Tibial artery (tissue), 4 donors: ENCODE measurements at places on chromosomes 1 and 21.

GRCh38 chr21:14092834-14093560 lies 117.8 kb downstream of the LIPI start:
- H3K4me3 ChIP-seq = no peak overlapping the region
- H3K4me1 ChIP-seq = no peaks in the 10 kb centered on the region
- H3K36me3 ChIP-seq = no peaks in the 10 kb centered on the region
- no peaks in the 10 kb centered on the region for H3K27me3 ChIP-seq
- no peak for DNase-seq
- no peak overlapping the region for H3K27ac ChIP-seq

GRCh38 chr1:157540160-157540748 lies 12.1 kb downstream of the FCRL5 start:
- no peak overlapping the region for H3K4me3 ChIP-seq
- H3K27me3 ChIP-seq = no peaks in the 10 kb centered on the region
- no peak for DNase-seq
- H3K27ac ChIP-seq = no peak overlapping the region
- no peaks in the 10 kb centered on the region for H3K36me3 ChIP-seq
- H3K4me1 ChIP-seq = no peaks in the 10 kb centered on the region

DNA sequence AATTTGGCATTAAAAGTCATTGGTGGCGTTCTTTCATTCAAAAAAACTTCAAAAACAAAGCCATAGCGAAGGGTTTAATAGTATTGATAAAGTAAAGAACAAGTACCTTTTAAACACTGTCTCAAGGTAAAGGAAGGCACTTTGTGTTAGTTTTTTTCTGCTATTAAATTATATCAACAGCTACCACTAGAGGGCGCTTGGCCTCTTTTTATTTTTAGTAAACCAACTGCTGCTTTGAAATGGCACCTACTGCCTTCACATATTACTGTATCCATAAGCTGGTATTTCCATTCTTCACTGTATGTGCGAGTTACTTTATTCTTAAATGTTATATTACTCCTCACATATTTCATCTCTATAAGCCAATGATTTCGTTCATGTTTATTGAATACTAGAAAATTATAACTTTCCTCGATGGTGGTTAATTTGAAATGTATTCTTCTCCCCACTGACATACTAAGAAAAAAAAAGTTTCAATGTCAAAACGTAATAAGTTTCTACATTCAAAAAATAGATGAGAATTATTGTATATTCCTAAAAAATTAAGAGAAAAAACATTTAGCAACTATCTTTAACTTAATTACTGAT lies 125.7 kb upstream of the CXADR start:
- no peak overlapping the region for H3K4me3 ChIP-seq
- H3K27ac ChIP-seq = no peak overlapping the region
- no peaks in the 10 kb centered on the region for H3K4me1 ChIP-seq
- DNase-seq = no peak

DNA sequence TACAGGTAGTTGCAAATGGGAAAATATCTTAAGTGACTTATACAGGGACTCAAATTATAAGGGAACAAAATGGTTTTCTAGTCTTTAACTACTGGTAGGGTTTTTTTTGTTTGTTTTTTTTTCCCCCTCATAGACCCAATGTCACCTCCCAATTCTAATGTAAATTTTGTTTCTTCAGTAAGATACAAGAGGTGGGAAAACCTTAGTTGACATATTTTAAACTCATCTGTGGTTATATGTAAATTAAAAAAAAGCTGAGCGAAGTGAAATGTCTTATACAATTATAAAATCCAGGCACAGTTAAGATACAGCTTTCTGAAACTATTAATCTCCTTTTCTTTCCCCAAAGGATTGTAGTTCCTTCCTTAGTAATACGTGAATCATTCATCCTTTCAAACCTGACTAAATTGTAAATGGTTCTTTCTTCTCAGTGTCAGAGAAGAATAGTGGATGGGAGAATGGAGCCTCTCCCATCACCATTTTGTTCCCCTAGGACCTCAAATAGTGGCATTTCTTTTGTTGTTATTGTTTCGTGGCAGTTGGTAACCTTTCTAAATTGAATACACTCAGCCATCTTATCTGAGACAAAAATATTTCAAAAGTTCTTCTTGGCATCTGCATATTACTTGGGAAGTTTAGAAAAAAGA lies 11.2 kb downstream of the TSEN15 start:
- DNase-seq = no peak
- no peak overlapping the region for H3K4me3 ChIP-seq
- peaks cover 28% of the 10 kb centered on the region for H3K4me1 ChIP-seq
- no peaks in the 10 kb centered on the region for H3K36me3 ChIP-seq
- no peaks in the 10 kb centered on the region for H3K27me3 ChIP-seq

GRCh38 chr21:33185852-33186251 lies 43.9 kb upstream of the IFNAR2 start:
- no peaks in the 10 kb centered on the region for H3K27me3 ChIP-seq
- no peaks in the 10 kb centered on the region for H3K36me3 ChIP-seq
- no peak overlapping the region for H3K4me3 ChIP-seq
- H3K27ac ChIP-seq = no peak overlapping the region
- no peaks in the 10 kb centered on the region for H3K4me1 ChIP-seq
- no peak for DNase-seq

- H3K36me3 ChIP-seq = no peaks in the 10 kb centered on the region
- no peak overlapping the region for H3K4me3 ChIP-seq
- no peaks in the 10 kb centered on the region for H3K27me3 ChIP-seq
- peak; percentile 9 for DNase-seq
- H3K4me1 ChIP-seq = peaks cover 3% of the 10 kb centered on the region
- H3K27ac ChIP-seq = no peak overlapping the region
Measured at GRCh38 chr1:235017191-235017590, 111.4 kb downstream of the TOMM20 start.

- H3K27ac ChIP-seq = no peak overlapping the region
- H3K27me3 ChIP-seq = no peaks in the 10 kb centered on the region
- H3K36me3 ChIP-seq = peaks cover 4% of the 10 kb centered on the region
Measured at GRCh38 chr1:184892116-184892515, 82.2 kb downstream of the NIBAN1 start.

GRCh38 chr1:51156752-51157151 lies 54.7 kb downstream of the C1orf185 start:
- no peak for DNase-seq
- H3K36me3 ChIP-seq = no peaks in the 10 kb centered on the region
- H3K4me1 ChIP-seq = no peaks in the 10 kb centered on the region
- H3K27ac ChIP-seq = no peak overlapping the region

- DNase-seq = no peak
- no peak overlapping the region for H3K4me3 ChIP-seq
- H3K27me3 ChIP-seq = no peaks in the 10 kb centered on the region
Measured at GRCh38 chr21:34808569-34809204, 139.9 kb downstream of the CLIC6 start.

DNA sequence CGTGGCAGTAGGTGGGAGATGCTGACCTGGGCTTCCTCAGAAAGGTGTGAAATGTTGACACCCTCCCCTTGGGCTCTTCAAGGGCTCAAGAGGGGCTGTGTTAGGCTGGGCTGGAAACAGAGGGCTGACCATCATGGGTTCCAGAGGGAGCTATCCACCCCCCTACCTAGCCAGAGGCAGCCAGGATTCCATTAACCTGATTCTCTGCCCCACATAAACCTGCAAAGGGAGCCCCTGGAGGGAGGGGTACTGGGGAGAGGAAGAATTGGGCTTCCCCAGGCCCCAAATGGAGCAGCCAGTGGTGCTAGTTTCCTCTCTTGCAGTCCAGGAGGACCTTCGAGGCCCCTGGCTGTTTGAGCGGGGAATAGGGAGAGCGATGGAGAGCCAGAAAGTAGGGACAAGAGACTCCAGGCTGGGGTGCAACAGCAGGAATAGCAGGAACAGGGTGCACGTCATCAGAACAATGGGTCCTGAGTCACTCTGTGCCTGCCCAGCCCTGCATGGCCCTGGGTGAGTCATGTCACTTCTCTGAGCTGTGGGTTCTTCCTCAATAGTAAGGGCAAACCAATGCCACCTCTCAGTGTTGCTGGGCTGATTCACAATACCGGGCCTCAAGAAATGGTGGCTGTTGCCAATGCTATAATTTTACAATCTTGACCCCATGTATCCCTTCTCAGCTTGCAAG lies 121.2 kb downstream of the EPHB2 start:
- H3K4me3 ChIP-seq = no peak overlapping the region
- H3K27me3 ChIP-seq = peaks cover 14% of the 10 kb centered on the region
- DNase-seq = no peak
- no peaks in the 10 kb centered on the region for H3K36me3 ChIP-seq
- H3K27ac ChIP-seq = no peak overlapping the region
- H3K4me1 ChIP-seq = no peaks in the 10 kb centered on the region

DNA sequence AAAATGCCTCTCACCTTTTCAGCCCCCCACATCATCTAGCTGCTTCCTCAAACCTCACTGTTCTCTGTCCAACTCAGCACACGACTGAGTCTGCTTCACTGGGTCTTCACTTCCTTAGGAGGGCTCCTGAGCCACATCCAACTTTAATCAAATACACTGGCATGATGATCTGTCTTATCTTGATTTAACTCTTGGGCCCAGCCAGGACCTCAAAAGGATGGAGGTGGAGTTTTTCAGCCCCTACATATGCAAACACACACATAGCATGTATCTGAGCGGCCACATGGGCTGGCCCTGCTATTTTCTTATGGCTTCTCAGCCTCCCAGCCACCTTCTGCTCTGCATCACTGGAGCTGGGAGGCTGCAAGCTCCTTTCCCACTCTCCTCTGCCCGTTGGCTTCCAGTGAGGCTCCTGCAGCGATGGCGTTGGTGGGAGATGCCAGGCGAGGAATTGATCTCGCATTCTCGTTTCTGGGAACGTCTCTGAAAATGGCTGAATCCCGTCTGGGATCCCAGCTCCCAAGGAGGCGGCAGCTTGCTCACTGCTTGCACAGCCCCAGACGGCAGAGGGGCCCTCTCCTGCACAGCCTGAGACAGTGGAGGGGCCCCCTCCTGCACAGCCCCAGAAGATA lies 1.8 kb upstream of the PRXL2B start:
- H3K36me3 ChIP-seq = peaks cover 11% of the 10 kb centered on the region
- H3K27me3 ChIP-seq = no peaks in the 10 kb centered on the region
- peak overlapping the region; percentile 98 for H3K27ac ChIP-seq
- H3K4me3 ChIP-seq = peak overlapping the region; percentile 93

DNA sequence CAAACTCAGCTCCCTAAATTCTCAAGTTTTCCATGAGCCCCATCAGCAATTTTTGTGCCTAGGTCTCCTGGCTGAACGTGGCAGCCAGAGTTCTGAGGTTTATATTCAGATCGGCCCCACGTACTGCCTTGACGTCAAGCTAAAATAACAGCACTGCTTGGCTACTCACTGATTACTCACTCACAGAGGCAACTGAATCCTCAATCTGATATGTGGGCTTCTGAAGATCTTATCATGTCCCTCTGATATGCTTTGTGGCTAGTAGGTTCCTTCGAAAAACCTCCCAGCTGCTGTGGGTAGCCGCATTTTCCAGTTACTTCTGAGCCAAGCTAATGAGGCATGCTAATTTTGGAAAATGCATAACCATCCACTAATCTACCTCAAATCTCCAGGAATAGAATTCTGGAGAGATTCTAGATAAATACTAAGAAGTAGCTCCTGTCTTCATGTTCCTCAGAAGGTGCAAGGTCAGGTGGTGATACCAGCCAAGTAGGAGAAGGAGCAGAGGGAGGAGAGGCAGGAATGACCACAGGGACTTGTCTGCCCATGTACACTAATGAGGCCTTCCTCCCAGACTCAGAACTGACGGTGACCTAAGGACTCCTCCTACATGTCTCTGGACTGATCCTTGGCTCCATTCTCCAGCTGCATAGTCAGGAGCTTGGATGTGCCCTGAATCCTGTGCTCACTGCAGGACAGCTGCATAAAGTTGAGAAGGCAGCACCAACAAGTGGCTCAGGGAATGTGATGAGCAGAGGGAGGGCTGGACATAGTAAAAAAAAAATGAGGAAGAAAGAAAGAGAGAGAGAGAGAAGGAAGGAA lies 263.7 kb downstream of the TNR start:
- H3K4me1 ChIP-seq = no peaks in the 10 kb centered on the region
- no peaks in the 10 kb centered on the region for H3K36me3 ChIP-seq
- H3K27ac ChIP-seq = no peak overlapping the region
- no peak for DNase-seq

DNA sequence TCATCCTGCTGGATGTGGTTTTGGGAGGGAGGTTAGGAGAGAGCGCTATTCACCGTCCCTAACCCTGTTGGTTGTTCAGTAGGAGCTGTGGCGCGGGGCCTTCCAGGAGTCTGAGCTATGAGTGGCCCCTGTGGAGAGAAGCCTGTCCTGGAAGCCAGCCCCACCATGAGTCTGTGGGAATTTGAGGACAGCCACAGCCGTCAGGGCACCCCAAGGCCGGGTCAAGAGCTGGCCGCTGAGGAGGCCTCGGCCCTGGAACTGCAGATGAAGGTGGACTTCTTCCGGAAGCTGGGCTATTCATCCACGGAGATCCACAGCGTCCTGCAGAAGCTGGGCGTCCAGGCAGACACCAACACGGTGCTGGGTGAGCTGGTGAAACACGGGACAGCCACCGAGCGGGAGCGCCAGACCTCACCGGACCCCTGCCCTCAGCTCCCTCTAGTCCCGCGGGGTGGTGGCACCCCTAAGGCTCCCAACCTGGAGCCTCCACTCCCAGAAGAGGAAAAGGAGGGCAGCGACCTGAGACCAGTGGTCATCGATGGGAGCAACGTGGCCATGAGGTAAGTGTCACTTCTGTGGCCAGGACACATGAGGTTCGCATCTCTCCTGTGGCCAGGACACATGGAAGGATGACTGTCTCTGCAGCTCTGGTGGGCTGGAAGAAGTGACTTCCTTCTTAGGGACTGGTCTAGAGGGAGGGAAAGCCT lies 1.2 kb downstream of the ZC3H12A start:
- peak overlapping the region; percentile 97 for H3K27ac ChIP-seq
- peaks cover 84% of the 10 kb centered on the region for H3K4me1 ChIP-seq
- peak; percentile 60 for DNase-seq
- H3K36me3 ChIP-seq = peaks cover 14% of the 10 kb centered on the region
- H3K27me3 ChIP-seq = no peaks in the 10 kb centered on the region
- H3K4me3 ChIP-seq = peak overlapping the region; percentile 96

- no peak overlapping the region for H3K27ac ChIP-seq
- H3K27me3 ChIP-seq = no peaks in the 10 kb centered on the region
- no peak for DNase-seq
- H3K36me3 ChIP-seq = peaks cover 3% of the 10 kb centered on the region
Measured at GRCh38 chr1:94886361-94886760, 40.5 kb downstream of the CNN3 start.

DNA sequence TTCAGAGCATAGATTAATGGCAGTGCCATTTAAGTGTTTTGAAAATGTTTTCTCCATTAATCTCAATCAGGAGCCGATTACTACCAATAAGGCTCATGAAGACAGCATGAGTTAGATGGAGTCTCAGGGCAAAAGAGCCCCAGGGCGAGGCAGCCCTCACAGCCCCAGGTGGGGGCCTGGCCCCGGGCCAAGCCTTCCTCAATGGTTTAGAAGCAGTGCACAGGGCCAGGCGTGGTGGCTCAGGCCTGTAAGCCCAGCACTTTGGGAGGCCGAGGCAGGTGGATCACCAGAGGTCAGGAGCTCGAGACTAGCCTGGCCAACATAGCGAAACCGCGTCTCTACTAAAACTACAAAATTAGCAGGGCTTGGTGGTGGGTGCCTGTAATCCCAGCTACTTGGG lies 348.1 kb upstream of the VAMP3 start:
- peak; percentile 42 for DNase-seq
- H3K4me1 ChIP-seq = no peaks in the 10 kb centered on the region
- H3K36me3 ChIP-seq = no peaks in the 10 kb centered on the region
- H3K27me3 ChIP-seq = no peaks in the 10 kb centered on the region
- H3K4me3 ChIP-seq = no peak overlapping the region
